ENCODE measurements at places on chromosomes 12 and 14.

- no peak for DNase-seq
- peaks cover 2% of the 10 kb centered on the region for H3K36me3 ChIP-seq
- no peak overlapping the region for H3K27ac ChIP-seq
- H3K4me1 ChIP-seq = peaks cover 23% of the 10 kb centered on the region
These were observed 7.2 kb upstream of the WSCD2 start for GRCh38 chr12:108121728-108122471.

GRCh38 chr12:48351022-48351708 is 446 bp upstream of the ZNF641 start:
- H3K27ac ChIP-seq = peak overlapping the region; percentile 80
- H3K4me1 ChIP-seq = peaks cover 18% of the 10 kb centered on the region
- H3K36me3 ChIP-seq = peaks cover 11% of the 10 kb centered on the region
- peak; percentile 31 for DNase-seq
- H3K4me3 ChIP-seq = peak overlapping the region; percentile 86

DNA sequence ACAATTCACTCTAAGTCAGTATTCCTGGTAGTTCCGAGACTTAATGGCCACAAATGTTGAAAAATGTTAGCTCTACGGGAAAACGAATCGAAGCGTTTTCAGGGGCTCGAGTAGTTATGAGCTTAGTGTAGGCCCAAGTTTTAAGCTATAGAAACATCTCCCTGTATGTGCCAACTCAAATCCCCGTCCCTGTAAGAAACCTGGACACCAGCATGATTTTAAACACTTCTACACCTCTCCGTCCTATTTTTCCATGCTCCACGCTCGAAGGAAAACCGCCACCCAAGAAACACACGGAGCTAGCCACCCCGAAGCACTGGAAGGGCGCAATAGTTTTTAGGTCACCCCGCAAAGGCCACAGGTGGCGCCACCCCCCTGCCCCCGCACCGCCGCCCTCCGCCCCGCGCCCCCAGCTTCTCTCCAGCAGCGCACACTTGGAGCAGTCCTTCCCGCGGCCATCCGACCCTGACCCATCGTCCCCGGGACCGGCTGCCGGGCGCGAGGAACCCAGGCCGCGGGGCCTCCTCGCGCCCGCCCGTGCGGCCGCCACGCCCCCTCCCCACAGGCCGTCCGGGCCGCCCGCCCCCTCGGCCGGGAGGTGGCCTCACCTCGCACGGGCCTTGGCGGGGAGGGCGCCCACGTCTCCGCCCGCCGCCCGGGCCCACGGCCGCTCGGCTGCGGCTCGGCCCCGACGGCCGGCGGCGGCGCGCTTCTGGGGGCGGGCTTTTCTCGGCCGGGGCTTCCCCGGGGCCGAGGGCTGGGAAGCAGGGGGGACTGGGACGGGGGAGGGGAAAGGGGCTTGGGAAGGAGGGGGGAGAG is 522 bp downstream of the R3HDM2 start:
- H3K4me3 ChIP-seq = peak overlapping the region; percentile 90
- peaks cover 21% of the 10 kb centered on the region for H3K4me1 ChIP-seq
- H3K36me3 ChIP-seq = peaks cover 2% of the 10 kb centered on the region
- peak overlapping the region; percentile 99 for H3K27ac ChIP-seq

GRCh38 chr12:45494279-45494678 is 235.2 kb upstream of the ARID2 start:
- H3K27me3 ChIP-seq = peaks cover 3% of the 10 kb centered on the region
- no peak overlapping the region for H3K4me3 ChIP-seq
- no peak for DNase-seq
- H3K36me3 ChIP-seq = no peaks in the 10 kb centered on the region
- no peaks in the 10 kb centered on the region for H3K4me1 ChIP-seq

DNA sequence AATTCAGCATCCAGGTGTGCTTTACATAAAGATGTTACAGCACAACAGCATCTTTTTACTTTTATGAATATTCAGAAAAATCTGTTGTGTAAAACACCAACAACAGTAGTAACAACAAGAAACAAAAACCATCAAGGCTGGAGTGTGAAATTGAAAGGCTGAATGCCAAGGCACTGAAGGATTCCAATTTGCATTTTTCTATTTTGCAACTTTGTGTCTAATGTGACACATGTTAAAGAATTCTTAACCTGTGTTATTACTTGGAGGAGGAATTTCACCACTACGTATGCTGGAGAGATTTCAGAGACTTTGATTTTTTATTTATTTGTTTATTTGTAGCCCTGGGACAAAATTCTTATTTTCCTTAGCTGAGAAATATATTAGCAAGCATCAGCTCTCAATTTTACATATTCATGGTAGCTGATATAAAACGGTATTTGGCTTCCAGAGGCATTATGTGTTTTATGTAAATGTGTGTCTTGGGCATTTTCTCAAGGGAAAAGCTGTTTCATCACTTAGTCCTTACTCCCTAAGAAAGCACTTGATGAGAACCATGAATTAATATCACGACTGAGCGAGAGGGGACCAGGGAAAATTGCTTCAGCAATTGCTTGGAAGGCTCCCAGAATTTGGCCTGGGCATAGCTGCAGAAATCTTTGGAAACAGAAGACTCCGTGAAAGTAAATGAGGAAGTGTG is 475.4 kb downstream of the TMEM132D start:
- H3K4me3 ChIP-seq = no peak overlapping the region
- no peaks in the 10 kb centered on the region for H3K4me1 ChIP-seq
- H3K27ac ChIP-seq = no peak overlapping the region
- no peaks in the 10 kb centered on the region for H3K27me3 ChIP-seq
- no peak for DNase-seq

- no peaks in the 10 kb centered on the region for H3K36me3 ChIP-seq
- no peak overlapping the region for H3K4me3 ChIP-seq
- H3K4me1 ChIP-seq = no peaks in the 10 kb centered on the region
- no peaks in the 10 kb centered on the region for H3K27me3 ChIP-seq
- no peak overlapping the region for H3K27ac ChIP-seq
- no peak for DNase-seq
These were observed 35.9 kb downstream of the FZD10 start for GRCh38 chr12:130198026-130198662.

GRCh38 chr14:92105893-92106142 is 564 bp downstream of the ATXN3 start:
- peaks cover 33% of the 10 kb centered on the region for H3K4me1 ChIP-seq
- no peaks in the 10 kb centered on the region for H3K27me3 ChIP-seq
- peaks cover 2% of the 10 kb centered on the region for H3K36me3 ChIP-seq
- peak overlapping the region; percentile 88 for H3K27ac ChIP-seq
- no peak for DNase-seq

DNA sequence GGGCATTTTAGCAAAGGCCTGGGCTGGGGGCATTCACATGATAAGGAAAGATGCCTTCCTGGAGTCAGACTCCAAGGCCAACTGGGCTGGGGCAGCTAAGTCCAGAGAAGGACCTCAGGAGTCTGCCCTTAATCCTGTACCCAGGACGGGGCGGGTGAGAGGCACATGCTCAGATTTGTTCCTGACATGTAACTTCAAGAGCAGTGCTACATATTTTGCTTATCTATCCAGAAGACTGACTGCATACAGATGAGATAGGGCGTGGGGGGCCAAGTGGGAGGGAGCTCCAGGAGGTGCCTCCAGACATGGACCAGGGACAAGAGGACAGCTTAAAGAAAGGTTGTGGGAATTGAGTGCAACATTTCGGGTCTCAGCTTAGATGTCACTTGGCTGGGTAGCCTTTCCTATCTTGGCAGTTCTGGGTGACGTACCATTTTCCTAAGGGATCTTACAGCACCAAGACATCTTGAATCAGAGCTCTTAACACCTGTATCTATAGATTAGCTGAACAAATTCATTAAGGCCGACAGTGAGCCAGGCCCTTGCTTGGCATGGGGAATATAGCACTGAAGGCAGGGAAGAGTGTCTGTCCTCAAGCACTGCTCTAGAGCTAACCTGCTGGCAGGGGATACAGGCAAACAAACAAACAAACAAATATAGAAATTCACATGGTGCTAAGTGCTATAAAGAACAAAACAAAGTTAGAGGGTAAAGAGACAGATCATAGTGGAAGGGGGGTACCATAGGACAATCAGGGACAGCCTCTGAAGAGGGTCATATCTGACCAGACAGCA is 61.2 kb downstream of the PTPN21 start:
- no peak overlapping the region for H3K4me3 ChIP-seq
- no peaks in the 10 kb centered on the region for H3K36me3 ChIP-seq
- peaks cover 12% of the 10 kb centered on the region for H3K27me3 ChIP-seq
- H3K4me1 ChIP-seq = peaks cover 5% of the 10 kb centered on the region

- no peaks in the 10 kb centered on the region for H3K27me3 ChIP-seq
- DNase-seq = no peak
- H3K27ac ChIP-seq = no peak overlapping the region
- no peaks in the 10 kb centered on the region for H3K36me3 ChIP-seq
These were observed 3.0 kb upstream of the PLXNC1 start for GRCh38 chr12:94145191-94145983.

DNA sequence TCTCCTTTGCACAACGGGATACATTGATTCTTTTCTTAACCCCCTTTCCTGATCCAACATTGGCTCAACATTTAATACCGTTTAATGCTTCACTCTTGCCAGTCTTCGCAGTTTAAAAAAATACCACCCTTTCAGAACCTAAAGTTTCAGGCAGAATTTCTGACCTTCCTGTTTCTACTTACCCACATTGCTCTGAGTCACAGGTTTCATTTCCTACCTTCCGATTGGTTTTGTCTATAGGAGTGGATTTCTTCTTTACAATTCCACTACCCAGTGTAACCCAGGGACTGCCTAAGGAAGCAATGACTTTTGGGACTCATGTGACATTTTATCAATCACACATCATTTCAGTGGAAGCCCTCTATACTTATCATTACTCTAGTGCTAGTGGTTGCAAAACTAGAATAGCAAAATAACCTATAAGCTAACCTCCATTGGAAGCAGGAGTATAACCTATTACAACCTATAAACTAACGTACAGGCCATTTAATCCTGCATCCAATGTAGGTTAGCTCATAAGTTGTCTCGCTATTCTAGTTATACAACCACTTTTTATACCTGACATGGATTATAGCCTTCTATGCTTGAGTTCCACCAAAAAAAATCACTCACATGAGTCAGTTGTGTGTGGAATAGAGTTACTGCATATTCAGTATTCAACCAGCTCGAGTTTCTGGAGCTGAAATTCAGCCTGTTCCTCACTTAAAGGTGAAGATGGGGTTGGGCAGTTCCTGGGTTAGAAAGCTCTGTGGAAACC is 64.9 kb upstream of the KITLG start:
- no peaks in the 10 kb centered on the region for H3K4me1 ChIP-seq
- no peaks in the 10 kb centered on the region for H3K36me3 ChIP-seq
- H3K4me3 ChIP-seq = no peak overlapping the region

DNA sequence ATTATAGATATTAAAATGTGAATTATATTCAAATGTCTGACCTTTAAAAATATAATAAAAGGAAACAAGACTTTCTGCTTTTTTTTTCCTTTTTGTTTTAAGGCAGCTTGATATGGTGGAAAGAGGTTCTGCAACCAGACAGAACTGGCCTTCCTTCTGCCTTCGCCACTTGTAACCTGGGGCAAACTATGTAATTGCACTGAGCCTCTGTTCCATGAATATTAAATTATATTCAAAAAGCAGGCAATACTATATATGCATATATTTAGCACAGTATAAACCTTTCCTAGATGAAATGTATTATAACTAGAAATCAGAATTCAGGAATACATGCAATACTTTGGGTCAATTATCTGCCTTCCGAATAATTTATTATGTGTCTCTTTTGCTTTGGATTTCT is 59.9 kb downstream of the ACSS3 start:
- no peaks in the 10 kb centered on the region for H3K27me3 ChIP-seq
- no peaks in the 10 kb centered on the region for H3K36me3 ChIP-seq
- H3K27ac ChIP-seq = no peak overlapping the region
- H3K4me3 ChIP-seq = no peak overlapping the region
- H3K4me1 ChIP-seq = no peaks in the 10 kb centered on the region
- no peak for DNase-seq

DNA sequence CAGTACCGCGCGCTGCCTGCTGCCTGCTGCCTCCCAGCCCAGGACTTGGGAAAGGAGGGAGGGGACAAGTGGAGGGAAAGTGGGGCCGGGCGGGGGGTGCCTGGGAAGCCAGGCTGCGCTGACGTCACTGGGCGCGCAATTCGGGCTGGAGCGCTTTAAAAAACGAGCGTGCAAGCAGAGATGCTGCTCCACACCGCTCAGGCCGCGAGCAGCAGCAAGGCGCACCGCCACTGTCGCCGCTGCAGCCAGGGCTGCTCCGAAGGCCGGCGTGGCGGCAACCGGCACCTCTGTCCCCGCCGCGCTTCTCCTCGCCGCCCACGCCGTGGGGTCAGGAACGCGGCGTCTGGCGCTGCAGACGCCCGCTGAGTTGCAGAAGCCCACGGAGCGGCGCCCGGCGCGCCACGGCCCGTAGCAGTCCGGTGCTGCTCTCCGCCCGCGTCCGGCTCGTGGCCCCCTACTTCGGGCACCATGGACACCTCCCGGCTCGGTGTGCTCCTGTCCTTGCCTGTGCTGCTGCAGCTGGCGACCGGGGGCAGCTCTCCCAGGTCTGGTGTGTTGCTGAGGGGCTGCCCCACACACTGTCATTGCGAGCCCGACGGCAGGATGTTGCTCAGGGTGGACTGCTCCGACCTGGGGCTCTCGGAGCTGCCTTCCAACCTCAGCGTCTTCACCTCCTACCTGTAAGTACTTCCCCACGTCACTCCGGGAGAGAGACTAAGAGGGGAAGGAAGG is at the start of gene LGR5:
Gene LGR5 (plus strand): TSS at position 186 of the 732 bp plus-strand sequence. CDS start 283 bp downstream, at position 469.
- peak within 1 kb of the TSS; percentile 67 for H3K4me3 ChIP-seq
- peak; percentile 14 for DNase-seq
- no peak within 1 kb of the TSS for H3K27ac ChIP-seq
- peaks cover 2% of the 10 kb centered on the region for H3K36me3 ChIP-seq

DNA sequence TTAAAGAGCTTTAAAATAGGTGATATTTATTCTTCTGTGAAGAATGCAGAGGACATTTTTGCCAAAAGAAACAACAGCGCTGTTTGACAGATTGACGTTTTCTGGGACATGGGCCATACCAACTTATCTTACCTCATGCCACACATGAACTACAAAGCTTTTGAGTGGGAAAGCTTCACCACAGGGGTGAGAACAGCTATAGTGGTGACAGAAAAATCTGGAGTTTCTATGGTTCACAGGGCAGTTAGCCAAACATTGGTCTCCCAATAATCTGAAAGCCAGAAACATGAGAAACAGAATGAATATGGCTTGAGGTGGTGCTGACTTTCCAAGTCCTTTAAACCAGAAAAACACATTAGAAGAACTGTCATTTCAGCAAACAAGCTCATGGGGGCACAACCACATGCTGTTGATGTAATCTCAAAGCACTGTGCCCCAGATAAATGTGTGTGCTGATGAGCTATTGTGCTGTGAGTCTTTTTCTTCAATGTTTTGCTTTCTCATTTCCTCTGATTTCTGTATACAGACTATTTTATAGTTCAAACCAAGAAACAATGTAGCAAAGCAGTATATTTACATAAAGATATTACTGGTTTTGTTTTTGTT is 905.4 kb downstream of the SLC16A7 start:
- no peaks in the 10 kb centered on the region for H3K36me3 ChIP-seq
- no peak overlapping the region for H3K27ac ChIP-seq
- no peaks in the 10 kb centered on the region for H3K4me1 ChIP-seq
- no peaks in the 10 kb centered on the region for H3K27me3 ChIP-seq
- DNase-seq = no peak

DNA sequence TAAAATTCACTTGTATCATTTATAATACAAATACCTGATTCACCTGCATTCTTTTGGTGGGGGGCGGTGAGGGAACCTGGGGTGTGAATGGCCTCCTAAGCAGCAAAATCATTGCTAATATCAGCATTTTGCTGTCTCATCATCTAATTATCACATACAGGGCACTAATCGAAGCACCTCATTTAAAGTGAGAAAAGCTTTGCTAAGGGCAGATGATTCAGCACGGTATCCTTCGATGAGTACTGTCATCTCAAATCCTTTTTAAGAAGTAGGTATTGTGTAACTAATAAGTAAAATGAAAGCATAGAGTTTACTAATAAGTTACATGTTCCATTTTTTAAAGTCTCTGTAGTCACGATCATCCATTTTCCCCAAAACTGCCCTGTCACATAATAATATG is 278.1 kb upstream of the SOX5 start:
- H3K4me3 ChIP-seq = no peak overlapping the region
- no peaks in the 10 kb centered on the region for H3K27me3 ChIP-seq
- H3K36me3 ChIP-seq = no peaks in the 10 kb centered on the region

Data from memory B cell (primary cell).